ENCODE measurements at places on chromosomes 12 and 14.

- DNase-seq, result no peak
These were observed 65.1 kb upstream of the TBX3 start for GRCh38 chr12:114749065-114749464.

DNA sequence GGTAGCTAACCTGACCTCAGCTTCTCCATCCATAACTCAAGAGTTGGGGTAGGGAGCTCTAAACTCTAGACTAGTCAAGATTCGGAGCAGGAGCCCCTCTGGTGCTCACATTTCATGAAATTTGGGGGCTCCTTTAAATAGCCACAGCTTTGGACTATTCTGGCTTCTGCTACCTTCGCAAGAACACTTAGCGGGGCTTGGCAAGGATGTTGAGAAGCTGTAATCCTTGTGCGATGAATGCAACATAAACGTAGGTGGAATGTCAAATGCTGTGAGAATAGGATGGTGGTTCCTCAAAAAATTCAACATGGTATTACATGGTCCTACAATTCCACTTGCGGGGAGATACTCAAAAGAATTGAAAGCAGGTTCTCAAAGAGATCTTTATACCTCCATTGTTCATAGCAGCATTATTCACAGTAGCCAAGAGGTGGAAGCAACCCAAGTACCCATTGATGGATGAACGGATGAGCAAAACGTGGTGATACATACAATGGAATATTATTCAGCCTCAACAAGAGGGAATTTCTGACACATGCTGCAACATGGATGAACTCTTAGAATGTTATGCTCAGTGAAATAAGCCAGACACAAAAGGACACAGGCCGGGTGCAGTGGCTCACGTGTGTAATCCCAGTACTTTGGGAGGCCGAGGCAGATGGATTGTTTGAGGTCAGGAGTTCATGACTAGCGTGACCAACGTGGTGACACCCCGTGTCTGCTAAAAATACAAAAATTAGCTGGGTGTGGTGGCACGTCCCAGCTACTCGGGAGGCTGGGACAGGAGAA is 73.8 kb downstream of the ACTN1 start:
- DNase-seq, result no peak

DNA sequence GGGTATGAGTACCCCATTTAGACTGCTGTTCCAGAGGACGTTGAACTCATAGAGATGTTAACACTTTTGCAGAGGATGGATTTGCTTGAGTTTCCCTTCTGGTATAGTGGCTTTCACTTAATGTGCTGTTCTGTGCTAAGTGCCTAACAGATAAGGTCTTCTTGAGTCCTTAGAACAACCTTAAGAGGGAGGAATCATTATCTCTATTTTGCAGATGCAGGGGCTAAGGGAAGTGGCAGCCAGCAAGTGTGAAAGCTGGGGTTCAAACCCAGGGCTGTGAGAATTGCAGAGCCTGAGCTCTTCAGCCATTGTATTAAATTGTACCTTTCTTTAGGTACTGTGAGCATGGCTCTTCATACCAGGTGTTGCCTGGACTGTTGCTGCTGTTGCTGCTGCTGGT is 122.1 kb upstream of the NRXN3 start:
- no peak for DNase-seq

DNA sequence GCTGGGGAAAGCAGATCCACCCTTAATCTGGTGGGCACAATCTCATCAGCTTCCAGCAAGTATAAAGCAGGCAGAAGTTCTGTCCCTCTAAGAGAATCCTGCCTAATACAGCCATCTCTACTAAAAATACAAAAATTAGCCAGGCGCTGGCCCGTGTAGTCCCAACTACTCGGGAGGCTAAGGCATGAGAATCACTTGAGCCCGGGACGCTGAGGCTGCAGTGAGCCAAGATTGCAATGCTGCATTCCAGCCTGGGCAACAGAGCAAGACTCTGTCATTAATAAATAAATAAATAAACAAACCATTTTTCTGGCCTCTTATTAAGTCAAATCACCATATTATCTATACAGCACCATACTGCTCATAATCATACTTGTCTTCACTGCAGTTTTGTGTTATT is 111.2 kb downstream of the MED13L start:
- DNase-seq, result no peak

GRCh38 chr12:100185361-100185894 is 15.2 kb upstream of the ACTR6 start:
- DNase-seq, result no peak

DNA sequence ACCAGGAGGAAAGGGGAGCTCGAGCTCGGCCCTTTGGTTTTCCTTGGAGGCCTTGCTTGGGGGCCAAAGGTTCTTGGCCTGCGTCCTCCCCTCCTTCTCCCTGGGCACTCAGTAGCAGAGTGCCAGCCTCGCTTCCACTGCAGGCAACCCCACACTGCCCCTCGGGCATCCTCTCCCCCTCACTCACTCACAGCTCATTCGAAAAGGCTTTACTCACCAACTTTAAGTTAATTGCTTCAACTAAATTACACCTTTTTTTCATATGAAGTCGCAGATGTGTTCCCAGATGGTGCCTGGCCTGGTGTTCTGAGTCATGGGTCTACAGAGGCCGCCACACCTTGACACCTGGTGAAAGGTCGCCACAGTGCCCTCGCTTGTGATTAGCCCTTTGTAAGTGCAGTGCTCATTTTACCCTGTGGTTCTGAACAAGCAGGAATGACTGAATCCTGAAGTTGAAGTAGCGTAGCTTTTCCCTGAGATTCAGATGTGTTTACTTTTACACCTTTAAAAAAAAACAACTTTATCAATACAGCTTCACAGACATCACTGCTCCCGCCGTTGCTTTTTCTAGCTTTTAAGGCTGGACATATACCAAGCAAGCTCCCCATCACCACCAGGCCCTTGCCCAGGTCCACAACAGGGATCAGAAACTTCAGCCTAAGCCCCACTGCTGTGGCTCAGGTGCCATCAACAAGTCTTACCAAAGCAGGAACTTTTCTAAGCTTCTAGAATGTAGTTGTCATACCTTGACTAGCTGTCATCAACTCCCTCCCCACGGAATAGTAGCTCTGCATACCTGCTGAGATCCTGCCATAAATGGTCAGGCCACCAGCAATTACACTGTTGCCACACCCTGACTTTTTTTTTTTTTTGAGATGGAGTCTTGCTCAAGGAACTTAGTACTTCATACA is 20.3 kb upstream of the ADIPOR2 start:
- DNase-seq, result no peak

- no peak for DNase-seq
These were observed 96.2 kb upstream of the HSPB8 start for GRCh38 chr12:119082496-119082895.

- no peak for DNase-seq
These were observed 121.9 kb downstream of the CAND1 start for GRCh38 chr12:67391034-67391433.

DNA sequence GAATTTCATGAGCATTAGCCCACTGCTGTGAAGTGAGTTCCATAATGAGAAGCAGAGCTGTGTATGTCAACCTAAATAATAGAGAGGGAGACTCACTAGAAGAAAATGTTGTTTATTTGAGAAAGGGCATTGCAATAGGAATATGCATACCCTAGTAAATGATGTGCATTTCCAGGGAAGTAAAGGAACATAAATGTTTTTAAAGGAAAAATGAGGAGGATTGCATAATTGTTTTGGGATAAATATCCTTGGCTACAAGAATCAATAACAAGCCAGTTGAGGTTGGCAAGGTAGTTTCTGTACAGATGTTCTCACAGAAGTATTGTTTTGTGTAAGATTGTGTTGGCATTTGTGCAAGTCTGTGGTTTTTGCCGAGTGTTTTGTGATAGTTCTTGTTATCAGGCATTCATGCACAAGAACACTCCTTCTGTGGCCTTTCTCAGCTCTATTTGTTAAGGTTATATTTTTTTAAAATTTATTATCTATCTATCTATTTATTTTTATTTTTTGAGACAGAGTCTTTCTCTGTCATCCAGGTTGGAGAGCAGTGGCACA is 47.1 kb downstream of the EMP1 start:
- DNase-seq, result no peak

DNA sequence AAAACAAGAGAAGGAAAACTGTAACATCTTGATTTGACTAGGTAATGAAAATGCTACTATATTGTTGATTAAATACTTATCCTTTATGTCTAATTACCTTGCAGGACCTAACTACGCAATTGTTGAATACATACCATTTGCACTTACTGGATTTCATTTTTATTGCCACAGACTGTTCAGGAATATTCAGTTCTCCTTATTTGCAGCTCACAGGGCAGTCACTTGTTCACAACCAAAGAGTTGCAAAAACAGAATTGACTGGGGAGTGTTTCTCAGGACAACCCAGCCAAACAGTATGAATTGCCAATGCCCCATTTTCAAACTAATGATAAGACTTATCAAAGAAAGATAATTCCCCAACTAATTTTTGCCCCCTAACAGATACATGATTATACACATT is 49.4 kb downstream of the CIT start:
- no peak for DNase-seq

GRCh38 chr12:48671231-48671856 is 10.7 kb downstream of the KANSL2 start:
- DNase-seq, result no peak

- no peak for DNase-seq
These were observed 343.5 kb upstream of the RGS6 start for GRCh38 chr14:71588576-71589215.

- DNase-seq, result no peak
These were observed 211.1 kb downstream of the ITPR2 start for GRCh38 chr12:26621932-26622331.

DNA sequence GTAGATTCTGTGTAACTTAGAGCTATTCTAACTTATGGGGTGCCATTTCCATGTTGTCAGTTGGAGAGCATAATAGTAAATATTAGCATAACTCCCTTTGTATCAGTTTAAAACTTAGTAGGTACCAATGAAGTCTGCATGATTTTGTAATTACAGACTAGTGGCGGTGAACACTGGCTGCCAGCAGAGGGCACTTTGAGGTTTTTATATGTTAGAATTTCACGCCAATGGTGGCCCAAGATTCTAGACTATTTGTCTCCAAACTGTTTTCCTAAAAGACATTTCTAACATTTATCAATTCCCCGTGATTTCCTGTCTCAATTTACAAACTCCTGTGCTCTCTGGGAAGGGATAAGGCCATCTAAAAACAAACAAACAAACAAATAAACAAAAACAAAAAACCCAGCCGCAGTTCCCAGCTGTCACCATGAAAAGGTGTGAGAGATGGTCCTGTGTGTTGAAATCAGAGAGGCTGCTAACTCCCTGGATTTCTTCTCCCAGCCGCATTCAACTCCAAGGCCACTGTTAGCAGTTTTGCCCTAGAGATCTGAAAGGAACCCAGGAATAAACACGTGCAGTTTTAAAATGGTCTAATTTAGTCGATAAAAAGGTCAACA is 57.6 kb downstream of the BRMS1L start:
- peak; percentile 24 for DNase-seq

GRCh38 chr12:12715459-12716150 is 1.6 kb upstream of the CDKN1B start:
- DNase-seq, result peak; percentile 53

- peak; percentile 8 for DNase-seq
These were observed 79.8 kb downstream of the SRRM4 start for GRCh38 chr12:119060847-119061796.

DNA sequence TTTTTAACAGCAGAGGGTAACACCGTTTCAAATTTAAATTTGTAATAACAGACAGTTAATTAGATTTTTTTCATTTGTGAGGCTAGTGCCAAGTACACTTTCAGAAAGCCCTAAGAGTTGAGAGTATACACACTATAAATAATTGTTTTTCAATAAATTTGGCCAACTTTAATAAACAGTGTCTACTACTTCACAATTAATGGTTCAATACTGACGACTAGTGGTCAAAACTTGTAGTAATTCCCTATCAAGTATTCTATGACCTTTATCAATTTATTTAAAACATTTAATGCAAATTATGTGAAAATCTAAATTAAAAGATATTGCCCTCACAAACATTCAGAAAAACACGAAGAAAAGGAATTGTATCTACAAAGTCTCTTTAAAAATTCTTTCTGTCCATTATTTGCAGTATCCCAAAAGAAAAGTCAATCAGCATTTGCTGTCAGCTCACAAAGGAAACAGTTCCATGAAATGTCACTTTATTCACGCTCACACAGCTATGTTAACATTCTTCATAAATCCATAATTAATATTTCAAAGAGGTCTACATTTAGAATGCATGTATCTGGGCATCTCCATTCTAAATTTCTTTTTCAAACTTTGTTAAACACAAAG is 91.2 kb downstream of the CEP128 start:
- DNase-seq, result no peak

- DNase-seq, result no peak
These were observed 79.6 kb downstream of the PITPNM2 start for GRCh38 chr12:123071099-123071800.

DNA sequence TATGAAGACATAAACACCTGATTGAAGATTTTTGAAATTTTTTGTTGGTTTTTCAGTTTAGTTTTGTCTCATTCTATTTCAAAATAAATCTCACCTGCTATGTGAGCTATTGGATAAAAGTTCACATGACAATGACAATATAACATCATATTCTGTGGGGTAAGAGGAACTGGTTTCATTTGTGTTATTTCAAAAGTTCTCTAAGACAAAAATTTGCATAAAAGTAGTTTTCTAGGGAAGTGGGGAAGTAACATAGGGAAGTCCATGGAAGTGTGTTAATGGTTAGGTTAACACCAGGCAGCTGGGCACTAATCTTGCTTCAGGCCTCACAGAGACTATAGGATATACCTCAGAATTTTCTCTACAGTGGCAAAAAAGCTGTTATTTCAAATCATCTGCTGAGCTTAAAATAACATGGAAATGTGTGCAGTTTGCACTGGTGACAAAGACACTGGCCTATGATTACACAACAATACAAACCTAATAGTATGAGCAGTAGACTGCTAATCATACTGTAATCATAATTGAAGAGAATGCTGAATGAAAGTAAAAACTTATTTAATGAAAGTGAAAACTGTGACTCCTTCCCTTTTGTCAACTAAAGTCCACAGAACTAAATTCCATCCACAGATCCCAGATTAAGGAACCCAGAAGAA is 710.6 kb upstream of the TMEM132C start:
- no peak for DNase-seq

- no peak for DNase-seq
These were observed 126.2 kb downstream of the IPO8 start for GRCh38 chr12:30569426-30569825.

DNA sequence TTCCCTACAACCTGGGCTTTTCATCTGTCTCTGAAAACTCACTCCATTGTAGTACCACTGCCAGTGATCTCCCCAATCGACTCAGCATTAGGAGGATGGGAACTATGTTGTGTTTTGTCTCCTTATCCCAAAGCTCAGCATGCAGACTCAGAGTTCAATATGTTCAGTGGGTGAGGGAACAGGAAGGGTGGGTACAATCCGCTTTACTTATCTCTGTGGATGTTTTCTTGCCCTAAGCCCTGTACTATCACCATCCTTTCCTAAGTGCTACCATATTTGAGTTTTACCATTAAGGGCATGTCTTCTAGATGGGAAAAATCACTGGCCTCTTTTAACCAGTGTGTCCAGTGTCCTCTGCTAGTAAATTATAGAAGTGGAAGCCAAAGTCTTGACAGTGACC is 107.1 kb downstream of the PPM1H start:
- DNase-seq, result no peak

DNA sequence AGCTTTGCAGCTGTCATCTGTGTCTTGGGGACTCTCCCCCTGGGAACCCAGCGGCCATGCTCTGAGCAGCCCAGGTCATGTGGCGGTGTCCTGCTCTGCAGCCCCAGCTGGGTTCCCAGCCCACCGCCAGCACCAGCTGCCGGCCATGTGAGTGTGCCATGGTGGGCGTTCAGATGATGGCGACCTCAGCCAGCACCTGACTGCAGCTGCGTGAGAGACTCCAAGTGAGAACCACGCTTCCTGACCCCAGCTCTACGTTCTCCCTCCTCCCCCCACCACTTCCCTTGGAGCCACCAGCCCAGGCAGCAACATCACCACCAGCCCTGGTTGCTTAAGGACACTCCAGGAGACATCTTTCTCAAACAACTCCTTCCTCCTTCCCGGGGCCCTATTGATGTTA is 68.8 kb downstream of the SLC24A4 start:
- DNase-seq, result no peak
